CD4-positive, alpha-beta T cell treated with Interleukin-12 subunit alpha and Interleukin-12 subunit beta, for 1 hour (primary cell): ENCODE measurements at places on chromosomes 5 and 9.

- no peak for DNase-seq
Measured at GRCh38 chr5:17340819-17341218, 123.4 kb downstream of the BASP1 start.

DNA sequence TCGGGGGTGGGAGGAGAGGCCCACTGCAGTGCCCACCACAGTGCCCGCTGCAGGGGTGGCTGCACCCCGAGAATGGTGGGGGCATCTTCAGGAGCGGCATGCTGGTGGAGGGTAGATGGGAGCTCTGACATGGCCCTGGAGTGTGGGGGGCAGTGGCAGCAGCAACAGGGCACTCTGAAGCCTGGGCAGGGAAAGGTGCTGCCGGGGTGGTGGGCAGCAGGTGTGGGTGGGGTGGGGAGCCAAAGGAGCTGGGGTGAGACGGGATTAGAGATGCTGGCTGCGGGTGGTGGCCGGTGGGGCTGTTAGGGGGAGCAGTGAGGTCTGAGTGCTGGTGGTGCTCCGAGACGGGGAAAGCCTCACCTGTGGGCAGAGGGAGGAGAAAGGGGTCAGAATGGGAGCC, 18.0 kb downstream of the FAM193B start:
- no peak for DNase-seq

GRCh38 chr5:172266071-172266675, 17.4 kb downstream of the UBTD2 start:
- DNase-seq, result no peak

DNA sequence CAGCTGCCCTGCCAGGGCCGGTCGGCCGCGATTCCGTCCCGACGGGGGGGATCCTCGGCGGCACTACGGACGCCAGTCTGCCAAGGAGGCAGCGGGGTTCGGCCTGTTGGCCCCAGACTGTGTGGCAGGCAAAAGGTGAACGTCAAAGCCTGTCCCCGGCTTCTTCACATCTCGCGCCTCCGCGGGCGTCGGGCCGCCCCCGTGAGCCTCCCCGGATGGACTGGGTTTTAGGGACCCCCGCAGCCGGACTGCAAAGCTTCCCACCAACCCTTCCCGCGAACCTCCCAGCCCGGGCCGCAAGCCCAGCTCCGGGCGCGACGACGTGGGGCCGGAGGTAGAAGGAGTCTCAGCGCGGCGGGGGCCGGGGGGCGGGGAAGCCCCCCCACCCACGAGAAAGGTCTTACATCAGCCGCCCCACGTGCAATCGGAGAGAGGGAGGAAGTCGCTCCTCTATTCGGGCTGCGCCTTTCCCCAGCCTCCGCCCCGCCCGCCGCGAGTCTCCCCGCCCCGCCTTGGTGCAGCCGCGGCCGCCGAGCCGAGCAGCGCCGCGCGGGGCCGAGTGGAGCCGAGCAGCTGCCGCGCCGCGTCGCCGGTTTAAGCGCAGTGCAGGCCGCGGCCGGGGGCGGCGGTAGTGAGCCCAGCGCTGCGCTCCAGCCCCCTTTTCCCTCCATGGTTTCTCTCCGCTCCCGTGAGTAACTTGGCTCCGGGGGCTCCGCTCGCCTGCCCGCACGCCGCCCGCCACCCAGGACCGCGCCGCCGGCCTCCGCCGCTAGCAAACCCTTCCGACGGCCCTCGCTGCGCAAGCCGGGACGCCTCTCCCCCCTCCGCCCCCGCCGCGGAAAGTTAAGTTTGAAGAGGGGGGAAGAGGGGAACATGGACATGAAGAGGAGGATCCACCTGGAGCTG, at the start of gene ANP32B:
ANP32B (plus strand) TSS at position 659 of the 906 bp plus-strand sequence; CDS start at position 874, 215 bp downstream.
- peak; percentile 96 for DNase-seq

DNA sequence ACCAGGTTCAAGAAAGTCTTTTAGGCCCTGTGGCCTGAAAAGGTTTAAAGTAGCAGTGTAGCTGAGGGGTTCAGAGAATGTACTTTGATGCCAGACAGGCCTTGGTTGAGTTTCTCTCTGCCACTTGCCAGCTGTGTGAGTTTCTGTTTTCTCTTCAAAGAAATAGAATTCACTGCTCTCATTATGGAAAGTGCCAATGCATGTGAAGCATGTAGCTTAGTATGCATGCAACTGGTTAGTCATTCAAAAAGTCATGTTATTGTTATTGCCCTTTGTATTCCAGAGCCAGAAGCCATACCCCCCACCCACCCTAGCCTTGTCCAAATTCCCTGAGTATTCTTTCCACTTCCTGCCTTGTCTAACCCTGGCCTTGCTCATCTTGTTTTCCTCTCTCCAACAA, 101.7 kb downstream of the ADRB2 start:
- no peak for DNase-seq

DNA sequence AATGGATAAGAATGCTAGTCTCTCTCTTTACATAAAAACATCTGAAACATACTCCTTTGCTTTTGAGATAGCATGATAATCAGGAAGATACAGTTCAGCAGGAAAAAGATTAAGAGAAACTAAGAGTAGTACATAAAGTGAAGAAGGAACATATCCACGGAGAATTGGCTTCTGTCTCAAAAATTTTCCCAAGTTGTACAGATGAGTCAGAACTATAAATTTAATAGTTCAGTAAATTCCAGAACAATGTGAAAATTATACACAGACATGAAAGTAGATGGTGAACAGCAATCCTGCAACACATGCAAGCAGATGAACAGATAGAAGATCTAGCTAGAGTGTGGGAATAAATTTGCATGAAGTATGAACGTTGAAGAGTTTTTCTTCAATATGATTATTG, 691.4 kb upstream of the RIOK2 start:
- DNase-seq, result no peak

- no peak for DNase-seq
Measured at GRCh38 chr9:137804908-137805630, 72.5 kb upstream of the CACNA1B start.

DNA sequence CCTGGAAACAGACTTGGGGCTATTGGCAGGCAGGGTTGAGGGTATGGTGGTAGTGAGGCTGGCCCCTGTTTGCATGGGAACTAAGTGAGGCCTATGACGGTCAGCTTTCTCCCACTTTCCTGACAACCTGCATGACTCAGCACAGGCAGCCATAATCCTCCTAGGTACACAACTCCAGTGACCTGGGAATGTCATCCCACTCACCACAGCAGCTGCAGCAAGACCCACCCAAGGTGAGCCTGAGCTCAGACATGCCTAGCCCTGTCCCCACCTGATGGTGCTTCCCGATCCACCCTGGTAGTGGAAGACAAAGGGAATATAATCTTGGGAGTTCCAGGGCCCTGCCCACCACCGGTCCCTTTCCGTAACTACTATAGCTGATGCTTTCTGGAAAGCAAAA, 178.7 kb downstream of the NDUFS4 start:
- DNase-seq, result no peak

GRCh38 chr5:143262393-143263174, 140.9 kb downstream of the NR3C1 start:
- no peak for DNase-seq

DNA sequence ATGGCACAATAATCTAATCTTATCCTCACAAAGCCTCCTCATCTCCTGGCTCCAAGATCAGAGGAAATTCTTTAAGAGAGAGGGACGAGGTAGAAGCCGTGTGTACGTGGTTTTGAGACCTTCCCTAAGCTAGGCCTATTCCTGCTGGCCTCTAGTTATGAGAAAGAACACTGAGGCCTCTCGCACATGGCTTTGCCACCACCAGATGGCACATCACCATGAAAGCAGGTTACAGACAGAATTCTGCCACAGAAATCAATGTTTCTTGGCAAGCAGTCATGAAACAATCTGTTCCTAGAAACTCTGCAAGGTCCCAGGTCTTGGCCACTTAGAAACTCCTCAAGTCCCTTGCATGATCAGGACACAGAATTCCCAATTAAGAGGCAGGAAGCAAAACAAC, 268.2 kb upstream of the TAS2R1 start:
- no peak for DNase-seq

- DNase-seq, result no peak
Measured at GRCh38 chr5:181149806-181150733, 2.7 kb downstream of the OR2V2 start.

- DNase-seq, result no peak
Measured at GRCh38 chr9:116358251-116358650, 204.7 kb downstream of the PAPPA start.

GRCh38 chr5:92265804-92266203, 882.7 kb upstream of the ARRDC3 start:
- no peak for DNase-seq

- DNase-seq, result no peak
Measured at GRCh38 chr9:99753436-99753835, 68.2 kb upstream of the NR4A3 start.

GRCh38 chr5:134572811-134573210, 47.3 kb downstream of the JADE2 start:
- no peak for DNase-seq

GRCh38 chr9:129211686-129212085, 33.6 kb upstream of the IER5L start:
- DNase-seq, result no peak

DNA sequence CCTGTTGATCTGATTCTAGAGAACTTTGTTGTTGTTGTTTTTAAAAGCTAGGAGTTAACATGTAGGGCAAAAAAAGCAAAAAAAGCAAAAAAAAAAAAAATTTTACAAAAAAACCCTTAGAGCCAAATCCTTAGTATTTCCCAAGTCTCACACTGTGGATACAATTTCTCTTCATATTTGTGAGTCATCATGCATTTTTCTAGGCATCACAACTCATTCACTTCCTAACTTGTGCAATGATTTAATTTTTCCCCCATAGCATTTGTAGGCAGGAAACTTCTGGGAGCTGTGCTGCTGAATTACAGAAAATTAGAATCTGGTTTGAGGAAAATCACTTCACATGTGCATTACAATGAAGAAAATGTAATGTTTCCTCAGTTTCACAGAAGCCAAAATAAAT, 91.9 kb downstream of the MARCHF3 start:
- no peak for DNase-seq

- DNase-seq, result no peak
Measured at GRCh38 chr5:171857489-171857876, 71.9 kb downstream of the SMIM23 start.

DNA sequence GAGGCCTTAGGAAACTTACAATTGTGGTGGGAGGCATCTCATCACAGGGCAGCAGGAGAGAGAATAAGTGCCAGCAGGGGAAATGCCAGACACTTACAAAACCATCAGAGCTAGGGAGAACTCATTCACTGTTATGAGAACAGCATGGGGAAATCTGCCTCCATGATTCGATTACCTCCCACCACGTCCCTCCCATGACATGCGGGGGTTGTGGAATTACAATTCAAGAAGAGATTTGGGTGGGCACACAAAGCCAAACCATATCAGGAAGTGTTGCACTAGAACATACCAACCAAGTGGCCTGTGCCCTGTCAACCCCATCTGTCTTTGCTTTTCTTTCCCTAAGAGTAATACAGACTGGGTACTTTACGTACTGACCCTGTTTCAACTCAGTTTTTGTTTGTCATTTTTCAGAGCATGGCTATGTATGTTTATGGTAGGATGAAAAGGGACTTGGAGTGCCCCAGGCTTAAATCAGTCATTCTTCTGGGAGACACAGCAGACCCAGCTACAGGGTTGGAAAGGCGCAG, 58.3 kb upstream of the TGFBR1 start:
- no peak for DNase-seq

DNA sequence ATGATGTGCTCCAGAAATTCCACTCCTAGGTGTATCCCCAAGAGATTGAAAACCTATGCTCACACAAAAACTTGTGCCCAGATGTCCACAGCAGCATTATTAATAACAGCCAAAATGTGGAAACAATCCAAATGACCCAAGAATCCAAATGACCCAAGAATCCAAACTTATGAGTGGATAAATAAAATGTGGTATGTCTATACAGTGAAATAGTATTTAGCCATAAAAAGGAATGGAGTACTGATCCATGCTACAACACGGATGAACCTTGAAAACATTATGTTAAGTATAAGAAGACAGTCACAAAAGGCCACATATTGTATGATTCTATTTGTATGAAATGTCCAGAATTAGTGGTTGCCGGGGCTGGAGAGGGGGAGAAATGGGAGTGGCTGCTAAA, 80.3 kb downstream of the PSD2 start:
- DNase-seq, result no peak

- no peak for DNase-seq
Measured at GRCh38 chr9:86822006-86822801, 125.1 kb downstream of the GAS1 start.

- peak; percentile 10 for DNase-seq
Measured at GRCh38 chr5:78483809-78484521, 123.5 kb downstream of the SCAMP1 start.

DNA sequence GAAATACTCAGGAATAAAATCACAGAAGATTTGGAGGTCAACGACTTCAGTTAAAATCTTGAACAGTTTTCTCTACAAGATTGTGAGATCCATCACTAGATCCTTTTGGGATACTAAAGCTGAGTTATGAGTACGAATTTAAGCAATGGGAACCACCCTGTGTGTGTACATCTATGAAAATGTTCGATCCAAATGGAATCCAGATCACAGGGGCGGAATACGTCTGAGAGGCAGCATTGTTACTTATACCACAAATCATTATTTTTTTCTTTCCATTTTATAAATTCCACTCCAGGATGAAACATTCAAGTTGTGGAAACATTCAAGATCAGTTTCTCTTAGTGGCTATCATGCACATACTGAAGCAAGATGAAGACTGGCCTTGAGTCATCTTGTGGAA, 239.3 kb upstream of the PAPPA start:
- DNase-seq, result no peak

GRCh38 chr5:129069292-129069691, 25.3 kb upstream of the ISOC1 start:
- no peak for DNase-seq

DNA sequence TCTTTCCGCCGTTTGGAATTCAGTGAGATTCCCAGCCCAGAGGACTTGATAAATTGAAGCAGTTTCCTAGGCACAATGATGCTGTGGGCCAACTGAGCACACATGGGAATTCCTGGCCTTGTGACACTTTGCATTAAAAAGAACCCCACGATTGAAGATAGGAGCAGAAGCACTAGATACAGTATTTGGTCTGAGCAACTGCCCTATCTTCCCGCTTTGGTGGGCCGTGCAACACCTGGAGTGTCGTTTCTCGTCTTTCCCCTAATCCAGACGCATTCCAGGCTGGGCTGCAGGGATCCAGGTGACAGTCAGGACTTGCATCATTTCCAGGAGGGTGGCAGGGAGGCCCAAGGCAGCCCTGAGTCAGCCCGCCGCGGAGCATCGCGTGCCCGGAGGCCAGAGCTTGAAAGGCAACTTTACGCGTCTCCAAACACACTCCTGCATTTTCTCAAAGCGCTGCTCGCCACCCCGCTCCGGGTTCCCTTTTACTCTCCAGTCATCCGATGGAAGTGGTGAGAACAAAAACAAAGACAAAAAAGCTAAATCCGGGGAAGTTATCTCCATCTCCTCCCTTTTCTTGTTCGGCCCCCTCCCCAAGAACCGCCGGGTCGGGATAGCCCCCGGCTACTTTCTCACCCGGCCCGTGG, 753 bp upstream of the STC2 start:
- DNase-seq, result no peak

DNA sequence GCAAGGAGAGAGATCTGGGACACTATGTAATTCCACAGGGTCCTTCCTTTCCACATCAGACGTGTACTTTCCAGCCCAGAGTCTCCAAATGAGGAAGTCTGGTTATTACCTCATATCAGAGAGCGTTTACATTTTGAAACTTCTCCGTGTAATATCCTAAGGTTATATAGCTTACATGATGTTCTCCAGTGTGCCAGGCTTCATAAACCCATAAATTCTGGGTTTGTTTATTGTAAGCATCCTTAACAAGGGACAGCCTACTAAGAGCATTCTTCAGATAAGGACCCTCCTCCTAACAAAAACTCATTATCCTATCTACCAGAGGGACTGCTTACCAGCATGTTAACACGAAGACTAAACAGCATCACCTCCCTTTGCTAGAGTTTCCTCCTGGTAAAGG, 17.9 kb downstream of the SRFBP1 start:
- DNase-seq, result no peak

GRCh38 chr5:42157215-42157614, 232.1 kb downstream of the FBXO4 start:
- DNase-seq, result no peak
